ENCODE measurements at places on chromosomes 13 and 19.

GRCh38 chr13:21759463-21759862 is 88.6 kb downstream of the FGF9 start:
- no peak for DNase-seq

- no peak for DNase-seq
These were observed 94.6 kb downstream of the KL start for GRCh38 chr13:33110713-33111413.

DNA sequence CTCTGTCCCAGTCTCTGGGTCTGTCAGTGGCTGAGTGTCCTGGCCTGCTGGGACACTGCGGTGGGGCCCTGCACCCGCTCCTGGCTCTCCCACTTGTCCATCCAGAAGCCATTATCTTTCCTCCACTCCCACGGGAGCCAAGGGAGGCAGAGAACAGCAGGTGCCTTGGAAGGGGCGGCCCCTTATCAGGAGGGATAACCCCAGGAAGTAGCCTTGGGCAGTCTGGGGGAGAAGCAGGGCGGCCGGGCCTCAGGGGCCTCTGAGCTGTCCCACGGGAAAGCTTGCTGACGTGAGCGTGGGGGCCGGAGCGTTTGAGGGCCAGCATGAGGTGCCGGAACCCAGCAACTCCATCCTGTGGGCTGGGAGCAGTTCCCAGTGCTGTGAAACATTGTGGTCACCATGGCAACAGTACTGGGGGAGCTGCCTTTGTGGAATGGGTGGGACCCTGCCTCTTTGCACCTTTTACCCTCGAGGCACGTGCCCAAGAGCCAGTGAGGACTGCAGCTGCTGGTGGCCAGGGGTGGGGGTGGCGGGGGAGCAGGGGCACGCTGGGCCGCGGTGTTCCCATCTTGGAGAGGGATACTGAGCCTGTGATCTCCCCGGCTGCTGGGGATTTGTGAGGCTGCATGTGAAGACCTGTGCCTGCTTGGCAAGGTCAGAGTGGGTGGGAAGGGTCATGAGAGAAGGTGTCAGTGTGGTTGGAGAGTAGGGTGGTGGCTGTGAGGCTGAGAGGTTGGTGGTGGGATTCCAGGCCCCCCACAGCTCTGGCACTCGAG is 20.9 kb downstream of the KLHL26 start:
- no peak for DNase-seq

- no peak for DNase-seq
These were observed 661 bp downstream of the KCNJ14 start for GRCh38 chr19:48455908-48456562.

DNA sequence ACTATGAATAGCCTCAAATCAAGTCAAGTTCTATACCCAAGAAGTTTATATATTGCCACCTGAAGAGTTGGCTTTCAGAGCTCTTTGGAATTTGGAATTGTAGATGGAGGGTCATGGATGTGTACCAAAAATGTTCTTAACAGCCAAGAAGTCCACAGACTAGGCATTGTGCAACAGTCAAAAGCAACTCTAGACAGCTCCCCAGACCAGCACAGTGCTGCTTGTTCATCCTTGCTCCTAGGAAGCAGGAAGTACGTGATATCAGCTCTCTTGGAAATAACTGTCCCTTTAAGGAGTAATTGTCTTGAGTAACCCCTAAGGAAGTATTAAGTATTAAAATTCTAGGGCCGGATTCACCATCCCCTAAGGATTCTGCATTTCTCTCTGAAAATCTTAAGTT is 30.7 kb upstream of the IL17D start:
- no peak for DNase-seq

- DNase-seq, result no peak
These were observed 110.3 kb downstream of the MIPEP start for GRCh38 chr13:23778879-23779278.

DNA sequence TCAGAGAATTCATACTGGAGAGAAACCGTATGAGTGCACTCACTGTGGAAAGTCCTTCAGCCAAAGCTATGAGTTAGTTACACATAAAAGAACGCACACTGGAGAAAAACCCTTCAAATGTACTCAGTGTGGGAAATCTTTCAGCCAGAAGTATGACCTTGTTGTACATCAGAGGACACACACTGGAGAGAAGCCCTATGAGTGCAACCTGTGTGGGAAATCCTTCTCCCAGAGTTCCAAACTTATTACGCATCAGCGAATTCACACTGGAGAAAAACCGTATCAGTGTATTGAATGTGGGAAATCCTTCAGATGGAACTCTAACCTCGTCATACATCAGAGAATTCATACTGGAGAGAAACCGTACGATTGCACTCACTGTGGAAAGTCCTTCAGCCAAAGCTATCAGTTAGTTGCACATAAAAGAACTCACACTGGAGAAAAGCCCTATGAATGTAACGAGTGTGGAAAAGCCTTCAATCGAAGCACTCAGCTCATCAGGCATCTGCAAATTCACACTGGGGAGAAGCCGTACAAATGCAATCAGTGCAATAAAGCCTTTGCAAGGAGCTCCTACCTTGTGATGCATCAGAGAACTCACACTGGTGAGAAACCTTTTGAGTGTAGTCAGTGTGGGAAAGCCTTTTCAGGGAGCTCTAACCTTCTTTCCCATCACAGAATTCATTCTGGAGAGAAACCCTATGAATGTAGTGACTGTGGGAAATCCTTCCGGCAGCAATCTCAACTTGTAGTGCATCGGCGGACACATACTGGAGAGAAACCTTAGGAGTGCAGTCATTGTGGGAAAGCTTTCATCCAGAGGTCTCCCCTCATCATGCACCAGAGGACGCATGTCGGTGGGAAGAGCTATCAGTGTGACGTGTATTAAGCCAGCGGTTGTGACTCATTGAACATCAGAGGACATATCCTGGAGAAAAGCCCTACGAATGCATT is 16.5 kb upstream of the ZNF8 start:
- DNase-seq, result no peak

- no peak for DNase-seq
These were observed 4.7 kb downstream of the PRR36 start for GRCh38 chr19:7869453-7869909.

DNA sequence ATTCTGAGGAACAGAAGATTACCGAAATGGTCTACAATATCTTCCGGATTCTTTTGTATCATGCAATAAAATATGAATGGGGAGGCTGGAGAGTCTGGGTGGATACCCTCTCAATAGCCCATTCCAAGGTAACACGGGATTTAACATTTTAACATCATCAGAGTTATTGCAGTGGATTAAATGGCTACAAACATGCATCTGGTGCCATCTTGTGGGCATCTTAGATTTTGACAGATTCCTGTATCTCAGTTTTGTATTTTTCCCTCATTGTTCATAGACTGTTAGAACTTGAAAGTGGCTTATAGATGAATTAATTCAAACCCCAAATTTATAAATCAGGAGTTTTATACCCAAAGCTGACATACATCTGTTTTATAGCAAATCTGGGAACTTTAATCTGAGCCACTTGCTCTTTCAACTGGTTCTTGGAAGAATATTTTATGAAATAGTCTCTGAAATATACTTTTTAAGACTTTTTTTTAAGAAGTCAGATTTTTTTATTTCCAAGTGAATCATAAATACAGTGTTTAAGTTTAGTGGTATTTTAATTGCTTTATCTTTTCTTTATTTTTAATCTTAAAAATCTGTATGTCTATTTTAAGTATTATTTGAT is 215.2 kb downstream of the NBEA start:
- no peak for DNase-seq

DNA sequence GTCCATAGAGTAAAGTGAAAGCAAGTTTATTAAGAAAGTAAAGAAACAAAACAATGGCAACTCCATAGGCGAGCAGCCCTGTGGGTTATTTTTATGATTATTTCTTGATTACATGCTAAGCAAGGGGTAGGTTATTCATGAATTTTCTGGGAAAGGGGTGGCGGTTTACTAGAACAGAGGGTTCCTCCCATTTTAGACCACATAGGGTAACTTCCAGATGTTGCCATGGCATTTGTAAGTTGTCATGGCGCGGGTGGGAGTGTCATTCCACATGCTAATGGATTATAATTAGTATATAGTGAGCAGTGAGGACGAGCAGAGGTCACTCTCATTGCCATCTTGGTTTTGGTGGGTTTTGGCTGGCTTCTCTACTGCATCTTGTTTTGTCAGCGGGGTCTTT is 8.4 kb upstream of the DCUN1D2 start:
- no peak for DNase-seq

- DNase-seq, result no peak
These were observed 4.7 kb downstream of the DDA1 start for GRCh38 chr19:17314007-17314593.

GRCh38 chr19:40305403-40305802 is 20.3 kb upstream of the AKT2 start:
- peak; percentile 51 for DNase-seq

DNA sequence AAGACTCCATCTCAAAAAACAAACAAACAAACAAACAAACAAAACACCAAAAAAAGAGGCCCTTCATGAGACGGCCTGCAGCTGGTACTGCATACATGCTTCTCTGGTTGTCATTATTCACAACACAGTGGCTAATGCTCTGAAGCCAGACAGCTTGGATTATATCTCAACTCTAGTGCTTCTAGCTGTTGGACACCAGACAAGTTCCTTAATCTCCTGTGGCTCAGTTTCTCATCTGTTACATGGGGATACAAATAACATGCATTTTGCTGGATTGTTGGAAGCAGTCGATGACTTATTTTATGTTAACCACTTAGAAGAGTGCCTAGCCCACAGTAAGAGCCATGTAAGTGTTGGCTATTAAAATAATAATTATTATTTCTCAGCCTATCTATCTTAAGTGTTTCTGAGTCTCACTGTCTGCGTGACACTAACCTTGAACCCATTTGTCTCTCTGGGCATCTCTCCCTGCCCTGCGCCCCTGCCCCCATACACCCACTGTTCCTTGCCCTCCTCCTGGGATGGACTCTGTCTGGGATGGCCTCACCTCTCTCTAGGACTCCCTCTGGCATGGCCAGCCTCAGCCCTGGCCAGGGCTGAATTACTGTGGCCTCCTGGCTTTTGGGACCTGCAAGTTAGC is 3.1 kb upstream of the JUNB start:
- DNase-seq, result no peak

DNA sequence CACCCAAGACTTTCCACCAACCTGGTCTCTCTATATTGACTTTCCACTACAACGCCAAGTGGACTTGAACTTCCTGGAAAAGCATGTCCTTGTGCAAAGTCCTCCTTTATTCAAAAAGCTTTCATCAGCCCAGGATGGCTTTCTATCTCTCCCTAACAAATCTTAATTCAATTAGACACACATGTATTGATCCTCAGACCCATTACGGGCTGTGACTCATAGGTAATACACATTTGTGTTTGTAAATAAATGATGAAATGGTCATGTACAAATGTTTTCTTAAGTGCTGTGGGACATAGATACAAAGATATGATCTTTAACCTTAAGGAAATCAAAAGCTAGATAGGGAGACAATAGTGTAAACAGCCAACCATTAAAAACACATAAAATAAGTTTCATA is 1189.7 kb downstream of the EFNB2 start:
- DNase-seq, result no peak

DNA sequence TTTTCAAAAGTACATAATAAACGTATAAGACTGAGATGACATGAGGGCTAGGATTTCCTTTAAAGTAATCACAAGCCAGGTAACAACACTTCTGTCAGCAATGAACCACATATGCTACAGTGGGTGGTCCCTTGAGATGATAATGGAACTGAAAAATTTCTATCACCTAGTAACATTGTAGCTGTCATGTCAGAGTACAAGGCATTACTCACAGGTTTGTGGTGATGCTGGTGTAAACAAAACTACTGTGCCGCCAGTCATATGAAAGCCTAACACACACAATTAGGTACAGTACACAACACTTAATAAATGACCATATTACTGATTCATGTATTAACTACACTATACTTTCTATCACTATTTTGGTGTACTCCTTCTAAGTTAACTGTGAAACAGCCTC is 36.8 kb downstream of the MIPEP start:
- no peak for DNase-seq

- peak; percentile 85 for DNase-seq
These were observed 292.8 kb downstream of the DCLK1 start for GRCh38 chr13:35838356-35838755.

- DNase-seq, result no peak
These were observed 9.9 kb downstream of the LMTK3 start for GRCh38 chr19:48501494-48502349.

DNA sequence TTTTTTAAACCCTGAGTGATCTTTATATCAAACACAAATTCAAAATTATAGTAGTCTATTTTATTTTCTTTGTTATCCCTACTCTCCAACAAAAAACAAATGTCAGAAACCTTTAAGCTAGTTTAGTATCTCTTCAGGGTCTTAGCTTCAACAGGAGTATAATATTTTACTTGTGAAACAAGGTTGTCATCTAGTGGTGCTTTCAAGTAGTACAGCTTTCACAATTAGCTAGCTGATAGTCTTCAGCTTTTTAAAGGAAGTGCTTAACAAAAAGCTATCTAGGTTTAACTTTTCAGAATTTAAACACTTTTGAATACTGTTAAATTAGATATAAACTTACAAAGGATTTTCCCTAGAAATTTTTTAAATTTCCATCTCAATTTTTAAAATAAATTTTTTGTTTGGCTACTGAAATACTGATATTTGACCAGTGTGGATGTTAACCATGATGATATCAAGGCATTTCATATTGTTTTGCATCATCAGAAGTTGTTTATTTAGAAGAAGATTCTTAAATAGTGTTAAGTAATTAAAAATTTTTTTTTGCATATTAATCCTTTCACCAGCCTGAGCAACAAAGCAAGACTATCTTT is 34.2 kb downstream of the TDRD3 start:
- peak; percentile 27 for DNase-seq

DNA sequence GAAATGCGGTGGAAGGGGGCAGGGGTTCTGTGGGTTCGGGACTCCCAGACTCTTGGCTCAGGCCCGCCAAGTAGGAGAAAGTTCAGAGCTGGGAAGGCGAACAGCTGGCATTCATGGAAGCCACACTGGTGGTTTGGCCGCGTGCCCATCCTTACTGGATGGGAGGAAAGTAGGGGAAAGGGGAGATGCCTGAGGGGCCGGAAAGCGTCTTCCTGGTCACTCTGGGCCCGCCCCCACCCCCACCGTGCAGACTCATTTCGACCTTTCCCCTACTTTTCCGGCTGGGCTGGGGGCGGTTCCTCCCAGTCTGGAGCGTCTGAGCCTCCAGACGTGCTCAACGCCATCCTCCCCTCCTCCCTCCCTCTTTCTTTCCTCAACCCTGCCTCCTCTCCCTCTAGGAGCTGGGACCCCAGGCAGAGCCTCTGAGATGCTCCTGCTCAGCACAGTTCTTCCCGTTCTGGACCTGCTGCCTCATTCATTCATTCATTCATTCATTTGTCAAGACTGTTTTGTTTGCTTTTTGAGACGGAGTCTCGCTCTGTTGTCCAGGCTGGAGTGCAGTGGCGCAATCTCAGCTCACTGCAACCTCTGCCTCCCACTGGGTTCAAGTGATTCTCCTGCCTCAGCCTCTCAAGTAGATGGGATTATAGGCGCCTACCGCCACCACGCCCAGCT is 3.5 kb downstream of the ANGPTL4 start:
- peak; percentile 92 for DNase-seq

GRCh38 chr13:110756219-110756631 is 42.7 kb downstream of the ING1 start:
- peak; percentile 14 for DNase-seq

DNA sequence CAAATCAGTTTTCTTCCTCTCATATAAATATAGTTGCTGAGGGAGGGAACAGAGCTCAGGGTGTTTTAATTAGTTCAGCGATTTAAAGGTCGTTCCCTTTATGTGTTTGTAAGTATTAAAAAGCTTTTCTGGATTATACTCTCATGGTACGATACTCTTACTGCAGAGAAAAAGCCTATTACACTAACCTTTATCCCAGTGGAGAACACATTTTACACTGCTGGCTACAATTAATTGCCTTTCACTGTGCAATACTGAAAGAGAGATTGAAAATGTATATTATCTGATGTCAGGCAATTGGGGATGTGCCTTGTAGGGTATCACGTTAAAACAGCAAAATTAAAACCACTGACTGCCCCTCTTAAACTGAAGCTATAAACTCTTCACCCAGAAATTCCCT is 526.9 kb upstream of the SGCG start:
- no peak for DNase-seq
